ENCODE measurements at places on chromosomes 1 and 21. TPM values are rescaled to one million over a fixed set of nuclear protein-coding genes. Genes with fewer than 3 reads are reported as not detected.
A peak's percentile ranks its signal among the peaks of the same experiment; 100 is the strongest.

- DNase-seq: no peak
These were observed 10.5 kb downstream of the BRINP2 start for GRCh38 chr1:177181280-177181630.

PLA2G2D gene
- total RNA-seq: not detected

GRCh38 chr21:44884097-44884496, 10.6 kb upstream of the PTTG1IP start:
- DNase-seq: peak; percentile 14

COL11A1 gene
- not detected for total RNA-seq

KRTAP19-3 gene
- not detected for total RNA-seq

CFHR3 gene
- total RNA-seq: not detected

DNA sequence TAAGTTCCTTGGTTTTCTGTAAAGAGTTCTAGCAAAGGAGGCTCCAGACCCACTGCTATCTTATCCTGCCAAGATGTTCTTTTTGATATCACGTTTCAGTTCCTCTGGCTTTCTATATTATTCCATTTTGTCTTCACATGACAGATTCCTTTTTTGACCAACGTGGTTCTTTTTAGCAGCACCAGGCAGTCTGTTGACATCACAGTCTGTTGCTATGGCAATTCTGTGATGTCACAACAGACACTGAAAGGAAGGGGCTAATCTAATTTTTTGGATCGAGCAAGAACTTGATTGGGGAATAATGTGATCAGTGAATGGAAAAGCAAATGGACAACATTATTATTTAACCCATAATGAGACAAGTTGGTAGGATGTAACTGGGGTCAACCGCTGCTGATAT, 64.5 kb upstream of the GOLT1A start:
- no peak for DNase-seq

DNA sequence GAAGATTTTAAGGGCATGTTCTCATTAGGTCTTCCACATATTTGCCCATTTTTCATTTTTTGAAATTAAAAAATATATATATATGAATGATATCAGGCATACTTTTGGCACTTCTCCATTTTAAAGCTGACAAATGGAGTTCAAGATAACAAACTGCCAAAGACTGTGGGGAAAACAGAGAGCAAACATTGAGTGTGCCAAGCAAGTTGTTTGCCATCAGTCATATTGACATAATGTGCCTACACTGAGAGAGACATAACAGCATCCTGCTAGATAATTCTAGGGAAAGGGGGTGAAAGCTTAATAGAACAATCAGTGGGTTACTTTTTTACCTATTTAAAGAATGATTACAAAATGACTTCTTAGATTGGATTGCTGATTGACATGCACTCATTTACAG, 529.4 kb upstream of the CXADR start:
- no peak for DNase-seq

- DNase-seq: no peak
These were observed 122.6 kb downstream of the FCRL5 start for GRCh38 chr1:157429601-157430240.

NUF2 gene
- 0.35 TPM for total RNA-seq

DNA sequence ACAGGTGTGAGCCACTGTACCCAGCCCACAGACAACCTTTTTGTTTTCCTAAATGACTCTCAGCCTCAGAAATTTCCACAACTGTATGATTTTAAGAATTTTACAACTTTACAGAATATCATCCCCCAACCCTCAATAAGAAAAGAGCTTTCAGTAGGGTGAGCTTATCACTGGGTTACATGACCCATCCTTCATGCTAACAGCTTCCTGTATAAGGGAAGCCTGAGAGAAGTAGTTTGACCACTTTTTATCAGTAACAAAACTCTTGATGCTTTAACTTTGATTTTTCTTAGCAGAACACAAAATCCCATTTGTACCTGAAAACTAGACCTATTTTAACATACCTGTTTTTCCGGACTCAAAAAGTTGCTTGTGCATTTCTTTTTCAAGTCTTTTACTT, 9.7 kb upstream of the MYBPHL start:
- no peak for DNase-seq

- DNase-seq: no peak
These were observed 258.0 kb downstream of the FMN2 start for GRCh38 chr1:240349695-240350094.

- no peak for DNase-seq
These were observed 304.6 kb downstream of the PTPRU start for GRCh38 chr1:29540801-29541357.

DNA sequence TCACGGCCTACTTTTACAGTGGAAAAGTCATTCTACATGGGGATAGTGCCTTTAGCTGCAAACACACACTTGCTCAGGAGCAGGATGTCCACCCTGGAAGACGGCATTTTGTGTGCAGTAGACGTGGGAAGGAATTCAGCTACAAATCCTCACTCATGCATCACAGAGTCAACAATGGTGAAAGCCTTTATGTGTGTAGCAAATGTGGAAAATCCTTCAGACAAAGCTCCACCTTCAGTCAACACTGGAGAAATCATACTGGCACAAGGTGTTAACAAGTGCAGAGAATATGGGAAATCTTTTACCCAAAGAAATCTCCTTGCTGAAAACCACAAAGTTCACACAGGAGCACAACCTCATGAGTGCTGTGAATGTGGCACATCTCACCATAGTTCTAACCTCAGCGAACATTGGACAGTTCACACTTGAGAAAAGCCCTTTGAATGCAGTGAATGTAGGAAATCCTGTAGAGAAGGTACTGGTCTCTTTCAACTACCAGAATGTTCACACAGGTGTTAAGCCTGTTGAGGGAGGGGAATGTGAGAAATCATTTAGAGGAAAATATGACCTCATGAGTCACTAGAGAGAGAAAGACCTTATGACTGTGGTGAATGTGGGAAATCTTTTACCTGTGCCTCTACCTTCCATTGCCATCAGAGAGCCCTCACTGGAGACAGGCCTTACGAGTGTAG, 101.8 kb downstream of the PTGS2 start:
- no peak for DNase-seq

FCRL5 gene
- not detected for total RNA-seq

MIER1 gene
- 19.3 TPM for total RNA-seq
